Effector CD8-positive, alpha-beta T cell (primary cell): ENCODE measurements at places on chromosomes 2 and 18.

DNA sequence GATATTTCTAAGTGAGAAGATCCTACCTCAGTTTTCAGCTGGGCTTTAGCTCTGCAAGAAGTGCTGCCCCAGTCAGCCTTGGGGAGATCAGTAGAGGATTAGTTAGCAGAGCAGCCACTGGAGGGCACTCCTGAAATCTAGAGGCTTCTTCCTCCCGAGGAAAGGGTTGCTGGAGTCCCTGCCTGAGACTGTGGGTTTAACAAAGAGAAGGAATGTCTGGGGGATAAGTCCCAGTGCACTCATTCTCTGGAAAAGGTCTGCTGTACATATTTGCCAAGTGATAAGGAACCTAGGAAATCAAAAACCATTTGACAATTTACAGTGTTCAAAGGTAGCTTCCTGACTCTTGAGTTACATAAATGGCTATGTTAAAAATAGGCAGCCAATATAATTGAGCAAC, 207.2 kb downstream of the SLC8A1 start:
- no peak for DNase-seq

DNA sequence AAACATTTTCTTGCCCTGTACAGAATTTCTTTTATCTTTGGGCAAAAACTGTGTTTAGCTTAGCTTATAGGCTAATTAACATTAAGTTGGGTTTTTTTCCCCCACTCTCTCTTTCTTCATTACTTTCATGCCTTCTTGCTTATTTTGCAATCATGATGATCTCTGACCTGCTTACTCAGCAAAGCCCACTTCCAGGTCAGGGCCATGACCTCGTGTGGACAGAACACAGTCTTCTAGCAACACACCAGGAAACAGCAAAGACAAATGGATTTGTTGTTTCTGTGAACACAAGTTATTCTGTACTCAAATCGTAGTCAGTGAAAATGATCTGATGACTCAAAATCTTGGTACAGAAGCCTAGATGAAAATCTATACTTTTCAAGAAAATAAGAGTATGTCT, 60.7 kb downstream of the SPATS2L start:
- no peak for DNase-seq

DNA sequence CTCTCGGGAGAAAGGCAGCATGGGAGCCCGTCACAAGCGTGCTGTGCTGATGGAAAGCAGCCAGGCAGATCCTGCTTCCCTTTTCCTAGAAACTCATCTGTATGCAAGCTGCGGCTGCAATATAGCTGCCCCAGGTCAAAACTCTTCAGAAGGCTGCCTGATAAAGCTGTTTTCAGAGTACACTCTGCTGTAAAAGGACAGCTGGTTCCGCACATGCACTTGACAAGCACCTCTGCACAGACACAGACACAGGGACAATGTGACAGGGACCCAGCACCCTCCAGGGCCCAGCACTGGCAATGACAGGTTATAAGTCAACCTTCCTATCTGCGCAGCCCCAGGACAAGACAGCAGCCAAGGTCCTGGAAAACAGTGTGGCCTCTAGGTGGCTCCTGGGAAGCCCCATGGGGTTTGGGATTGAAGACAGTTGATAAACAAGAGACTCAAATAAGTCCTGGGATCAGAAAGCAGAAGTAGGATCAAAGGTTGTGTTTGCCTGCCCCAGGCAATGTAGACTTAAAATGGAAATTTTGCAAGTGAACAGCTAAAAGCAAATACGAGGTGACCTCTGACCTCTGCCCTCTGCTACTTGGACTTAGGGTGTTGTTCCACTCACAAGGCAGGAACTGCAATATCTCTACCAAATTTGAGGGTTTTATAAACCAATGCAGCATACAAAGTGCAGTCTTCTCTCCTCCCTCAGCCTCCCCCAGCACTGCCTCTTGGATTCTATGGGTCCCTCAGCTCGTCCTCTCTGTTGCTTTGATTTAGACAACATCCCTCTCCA, 16.9 kb downstream of the SLC66A2 start:
- no peak for DNase-seq

- no peak for DNase-seq
Measured at GRCh38 chr2:71759060-71759459, 305.7 kb downstream of the DYSF start.

- no peak for DNase-seq
Measured at GRCh38 chr2:172995323-172996244, 80.1 kb upstream of the MAP3K20 start.

- DNase-seq: no peak
Measured at GRCh38 chr2:42132191-42132965, 36.8 kb upstream of the EML4 start.

DNA sequence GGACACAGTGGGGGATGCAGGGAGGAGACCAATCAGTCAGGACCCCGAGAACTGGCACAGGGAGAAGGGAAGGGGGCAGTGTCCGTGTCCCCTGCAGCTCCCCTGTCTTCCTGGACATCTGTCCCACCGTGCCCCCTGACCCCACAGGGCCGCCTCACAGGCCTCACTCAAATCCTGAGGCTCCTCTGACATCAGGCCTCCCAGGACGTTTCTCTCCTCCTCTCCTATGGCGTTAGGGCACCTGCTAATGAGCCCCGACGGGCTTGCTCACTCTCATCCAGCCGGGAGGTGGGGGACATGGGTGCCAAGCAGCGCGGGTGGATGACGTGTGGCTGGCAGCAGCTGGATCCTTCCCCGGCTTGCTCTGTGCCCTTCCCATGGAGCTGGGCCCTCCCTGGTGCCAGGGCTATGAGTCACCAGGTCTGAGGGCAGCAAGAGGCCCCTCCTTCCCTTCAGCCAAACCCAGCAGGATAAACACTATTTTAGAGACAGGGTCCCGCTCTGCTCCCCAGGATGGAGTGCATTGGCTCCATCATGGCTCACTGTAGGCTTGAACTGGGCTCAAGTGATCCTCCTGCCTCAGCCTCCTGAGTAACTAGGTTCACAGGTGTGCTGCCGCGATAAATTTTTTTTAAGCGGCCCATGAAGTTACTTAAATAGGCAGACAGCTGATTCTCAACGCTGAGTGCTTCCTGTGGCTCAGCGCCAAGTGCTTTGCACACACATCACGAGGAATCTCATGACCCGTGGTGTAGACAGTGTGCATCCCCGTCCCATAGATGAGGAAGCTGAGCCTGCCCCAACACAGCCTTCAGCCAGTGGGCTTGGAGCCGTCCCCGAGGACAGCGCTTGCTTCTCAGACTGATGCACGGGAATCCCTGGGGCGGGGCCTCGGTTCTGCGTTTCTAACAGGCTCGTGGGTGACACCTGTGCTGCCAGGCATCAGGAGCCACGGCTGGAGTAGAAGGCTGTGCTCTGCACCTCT, 64.5 kb upstream of the HDAC4 start:
- no peak for DNase-seq

- no peak for DNase-seq
Measured at GRCh38 chr2:184679219-184680018, 81.1 kb downstream of the ZNF804A start.

DNA sequence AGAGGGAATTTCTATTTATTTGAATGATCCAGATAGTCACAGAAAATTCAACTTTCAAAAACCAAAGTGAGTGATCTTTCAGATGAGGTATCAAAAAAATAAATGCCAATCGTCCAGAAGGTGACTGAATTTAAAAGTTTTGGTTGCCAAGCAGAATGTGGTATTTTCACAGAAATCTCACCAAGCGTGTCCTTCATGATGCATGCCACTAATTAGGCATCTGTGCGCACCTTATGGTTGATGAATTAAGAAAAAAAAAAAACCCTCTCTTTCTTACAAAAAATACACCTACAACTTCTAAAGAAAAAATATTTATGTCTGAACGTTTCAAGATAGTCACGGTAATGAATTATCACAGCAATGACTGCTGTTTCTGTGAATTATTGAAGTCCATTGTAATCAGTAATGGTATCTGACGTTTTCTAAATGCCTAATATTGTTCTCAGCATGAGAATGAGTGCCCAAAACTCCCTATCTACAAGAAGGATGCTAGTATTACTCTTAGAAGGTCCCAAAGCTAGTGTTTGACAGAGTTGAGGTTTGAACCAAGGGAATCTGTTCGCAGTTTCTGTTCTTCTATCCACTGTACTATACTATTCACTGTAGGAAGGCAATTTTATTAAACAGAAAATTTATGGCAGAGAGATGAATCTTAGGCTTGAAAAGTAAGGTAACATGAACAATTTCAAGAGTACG, 219.6 kb upstream of the NETO1 start:
- DNase-seq: no peak

DNA sequence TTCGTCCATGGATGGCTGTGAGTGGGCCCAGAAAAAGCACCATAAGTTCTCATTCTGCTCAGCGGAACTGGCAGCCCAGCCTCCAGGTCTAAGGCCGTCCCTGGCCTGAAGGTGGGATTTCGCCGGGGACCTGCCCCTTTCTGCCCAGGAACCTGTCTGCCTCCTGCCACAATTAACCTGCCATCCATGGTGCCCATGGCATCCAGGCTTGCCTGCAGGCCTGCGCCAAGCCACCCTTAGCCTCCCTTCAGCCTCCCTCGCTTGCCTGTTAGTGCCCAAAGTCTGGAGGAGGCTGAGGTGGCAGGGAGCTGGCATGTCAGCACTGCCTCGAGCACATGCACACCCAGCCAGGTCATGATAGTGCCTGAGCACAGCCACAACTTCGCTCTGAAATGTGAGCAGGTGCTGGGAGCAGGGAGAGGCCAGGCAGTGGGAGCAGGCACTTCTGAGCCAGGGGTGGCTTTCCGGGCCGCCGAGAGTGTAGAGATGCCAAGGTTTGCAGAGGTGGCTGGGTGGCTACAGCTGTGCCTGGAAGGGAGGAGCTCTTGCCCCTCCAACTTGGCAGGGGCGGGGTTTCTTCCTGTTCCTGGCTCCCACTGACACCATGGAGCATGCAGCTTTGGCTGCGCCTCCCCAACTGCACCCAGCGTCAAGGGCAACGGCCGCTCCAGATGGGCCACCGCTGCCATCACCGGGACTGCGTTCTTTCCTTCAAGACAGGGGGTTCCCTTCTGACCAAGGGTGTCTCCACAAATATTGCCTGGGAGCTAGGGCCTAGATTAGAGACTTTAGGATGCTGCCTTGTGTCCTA, 648.9 kb upstream of the VRK2 start:
- DNase-seq: no peak

DNA sequence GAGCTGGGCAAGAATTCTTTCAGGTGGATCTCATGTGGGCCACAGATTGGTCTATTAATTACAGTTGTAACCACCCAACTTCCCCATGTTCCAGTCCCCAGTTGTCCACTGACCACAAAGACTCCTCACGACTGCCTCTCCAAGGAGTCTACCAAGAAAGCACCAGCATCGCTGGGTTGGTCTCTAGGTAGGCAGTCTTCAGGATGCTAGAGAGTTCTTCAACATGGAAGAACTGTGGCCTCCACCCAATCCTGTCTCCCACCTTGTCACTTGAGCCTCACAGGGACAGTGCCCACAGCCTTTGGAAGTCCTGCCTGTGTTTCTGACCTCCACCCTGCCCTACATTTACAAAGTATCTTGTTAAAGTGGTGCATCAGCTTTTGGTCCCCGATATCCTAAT, 184.7 kb upstream of the FN1 start:
- DNase-seq: no peak

GRCh38 chr18:53486296-53486695, 738.2 kb downstream of the MBD2 start:
- no peak for DNase-seq

GRCh38 chr2:241494311-241494908, 14.0 kb downstream of the STK25 start:
- no peak for DNase-seq

DNA sequence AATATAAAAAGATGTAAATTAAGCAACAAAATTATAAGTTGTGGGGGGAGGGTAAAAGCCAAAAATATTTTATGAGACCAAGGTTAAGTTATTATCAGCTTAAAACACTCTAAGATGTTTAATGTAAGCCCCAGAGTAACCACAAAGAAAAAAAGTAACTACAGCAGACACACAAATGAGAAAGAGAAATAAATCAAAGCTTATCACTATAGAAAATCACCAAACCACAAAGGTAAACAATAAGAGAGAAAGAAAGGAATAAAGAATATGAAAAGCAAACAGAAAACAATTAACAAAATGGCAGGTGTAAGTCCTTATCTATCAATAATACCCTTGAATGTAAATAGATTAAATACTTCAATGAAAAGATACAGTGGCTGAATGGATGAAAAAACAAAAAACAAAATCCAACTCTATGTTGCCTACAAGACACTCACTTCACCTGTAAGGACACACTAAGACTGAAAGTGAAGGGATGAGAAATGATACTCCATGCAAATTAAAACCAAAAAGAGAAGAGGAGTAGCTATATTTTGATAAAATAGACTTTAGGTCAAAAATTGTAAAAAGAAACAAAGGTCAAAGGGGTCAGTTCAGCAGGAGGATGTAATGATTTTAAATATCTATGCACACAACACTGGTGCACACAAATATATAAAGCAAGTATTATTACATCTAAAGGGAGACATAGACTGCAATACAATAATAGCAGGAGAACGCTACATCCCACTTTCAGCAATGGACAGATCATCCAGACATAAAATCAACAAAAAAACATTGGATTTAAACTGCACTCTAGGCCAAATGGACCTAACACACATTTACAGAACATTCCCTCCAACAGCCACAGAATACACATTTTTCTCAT, 80.7 kb downstream of the PTPN2 start:
- DNase-seq: no peak

- DNase-seq: no peak
Measured at GRCh38 chr2:239751679-239752355, 273.3 kb downstream of the NDUFA10 start.

DNA sequence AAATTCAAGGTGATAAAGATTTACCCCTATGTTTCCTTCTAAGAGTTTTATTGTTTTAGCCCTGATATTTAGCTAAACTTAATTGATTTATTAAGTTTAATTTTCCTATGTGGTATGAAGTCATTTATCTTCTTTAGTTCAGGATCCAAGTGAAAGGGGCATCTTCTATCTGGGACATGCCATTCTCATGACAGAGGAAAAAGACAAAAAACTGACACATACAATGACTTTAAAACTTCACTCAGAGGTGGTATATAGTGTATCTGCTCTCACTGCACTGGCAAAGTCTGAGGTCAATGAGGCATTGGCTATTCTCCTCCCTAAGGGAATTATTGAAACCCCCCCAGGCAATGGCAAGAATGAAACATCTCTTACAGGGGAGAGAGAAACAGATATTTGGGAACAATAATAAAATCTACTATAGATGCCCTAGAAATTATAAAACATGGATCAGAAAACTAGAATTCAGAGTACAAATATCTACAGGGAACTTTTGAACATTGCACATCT, 237.4 kb downstream of the MYCN start:
- no peak for DNase-seq

DNA sequence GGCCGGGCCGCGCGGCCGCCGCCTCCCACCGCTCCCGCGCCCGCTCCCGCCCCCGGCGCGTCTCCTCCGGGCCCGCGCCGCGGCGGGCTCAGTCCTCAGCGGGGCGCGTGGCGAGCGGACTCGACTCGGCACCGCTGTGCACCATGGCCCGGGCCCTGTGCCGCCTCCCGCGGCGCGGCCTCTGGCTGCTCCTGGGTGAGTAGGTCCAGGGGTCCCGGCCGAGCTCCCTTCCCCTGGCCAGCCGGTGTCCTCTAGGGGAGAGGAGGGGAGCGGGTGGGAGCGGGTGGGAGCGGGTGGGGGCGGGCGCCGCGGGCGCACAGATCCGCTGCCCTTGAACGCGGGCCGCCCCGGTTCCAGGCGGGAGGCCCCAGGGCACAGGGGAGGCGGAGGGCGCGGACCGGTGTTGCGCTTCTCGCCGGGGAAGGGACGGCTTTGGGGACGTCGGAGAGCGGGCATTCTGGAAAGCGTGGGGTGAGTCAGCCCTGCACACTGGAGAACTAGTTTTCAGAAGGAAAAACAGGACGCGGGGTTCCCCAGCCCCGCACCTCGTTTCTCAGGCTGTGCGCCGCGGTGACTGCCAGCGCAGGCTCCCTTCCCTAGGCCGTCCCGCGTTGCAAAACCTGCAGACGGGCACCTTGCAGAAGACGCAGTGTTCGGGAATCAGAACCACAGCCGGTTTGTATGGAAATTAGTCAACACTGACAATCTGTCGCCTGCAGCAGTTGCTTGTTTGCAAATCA, at the start of gene RAMP1:
TSS of gene RAMP1 (plus strand) at position 91 of the 740 bp plus-strand sequence. CDS start at position 144, 53 bp downstream.
- DNase-seq: no peak
